ENCODE measurements at places on chromosomes 5 and 9. TPM values are rescaled to one million over a fixed set of nuclear protein-coding genes. Genes with fewer than 3 reads are reported as not detected.

- DNase-seq, result no peak
Observed at GRCh38 chr9:113349066-113349444, 286 bp upstream of the BSPRY start.

- DNase-seq, result peak; percentile 68
Observed at GRCh38 chr5:80408484-80409366, 861 bp downstream of the ZFYVE16 start.

DNA sequence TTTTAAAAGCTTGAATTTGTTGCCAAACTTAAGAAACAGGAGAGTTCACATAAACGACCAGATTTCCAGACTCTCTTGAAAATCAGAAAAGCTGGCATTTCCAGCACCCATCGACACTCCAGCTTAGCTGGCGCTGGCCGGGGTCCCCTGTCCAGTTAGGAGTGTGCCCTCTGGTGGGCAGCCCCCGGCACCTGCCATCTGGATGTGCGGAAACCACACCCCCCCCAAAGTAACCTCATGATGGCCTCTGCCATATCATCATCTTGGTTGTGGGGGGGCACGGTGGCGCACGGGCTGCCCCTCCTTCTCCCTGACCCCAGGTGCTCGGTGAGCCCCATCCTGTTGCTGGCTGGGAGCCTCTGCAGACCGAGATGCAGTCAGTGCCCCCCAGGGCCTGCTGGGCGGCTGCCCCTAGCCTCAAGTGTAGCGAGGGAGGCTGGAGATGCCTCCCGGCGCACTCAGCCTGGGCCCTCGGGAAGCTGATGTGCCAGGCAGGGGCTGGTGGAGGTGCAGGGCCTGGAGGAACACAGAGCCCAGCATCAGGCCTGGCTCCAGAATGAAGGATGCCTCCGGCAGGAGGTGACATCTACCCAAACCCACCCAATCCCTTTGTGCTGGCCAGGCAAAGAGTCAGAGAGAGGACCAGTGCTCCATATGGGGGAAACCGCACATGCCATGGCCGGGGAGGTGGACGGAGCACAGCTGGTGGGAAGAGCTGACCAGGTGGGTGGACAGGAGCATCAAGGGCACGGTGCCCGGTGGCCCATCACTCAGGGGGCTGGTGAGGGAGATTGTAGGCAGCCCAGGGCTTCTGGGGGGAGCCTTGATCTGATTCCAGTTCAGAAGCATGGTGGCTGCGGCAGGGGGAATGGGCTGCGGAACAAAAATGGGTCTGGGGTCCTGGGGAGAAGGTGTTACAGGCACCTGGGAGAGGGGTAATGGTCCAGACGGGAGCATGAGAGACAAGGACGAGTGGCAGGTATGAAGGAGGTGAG is 70.6 kb downstream of the ADAMTS2 start:
- DNase-seq, result no peak

- DNase-seq, result no peak
Observed at GRCh38 chr5:56212130-56212879, 20.8 kb downstream of the ANKRD55 start.

ZNF454 gene
- 0.26 TPM for total RNA-seq

- DNase-seq, result no peak
Observed at GRCh38 chr5:134735243-134735642, 3.1 kb upstream of the CAMLG start.

Data from neural crest cell (in vitro differentiated cells).